ENCODE measurements at places on chromosomes 3 and 15. TPM values are rescaled to one million over a fixed set of nuclear protein-coding genes. Genes with fewer than 3 reads are reported as not detected.

The TM4SF4 gene
- total RNA-seq, result not detected

The ZNF502 gene
- total RNA-seq, result 0.27 TPM

The ANKUB1 gene
- not detected for total RNA-seq

The VGLL3 gene
- total RNA-seq, result not detected

The CCDC54 gene
- not detected for total RNA-seq

The FBXL22 gene
- total RNA-seq, result 0.78 TPM

The LCTL gene
- not detected for total RNA-seq

The CDCP1 gene
- total RNA-seq, result 7.4 TPM

The GOLGA6L4 gene
- total RNA-seq, result 1.8 TPM

DNA sequence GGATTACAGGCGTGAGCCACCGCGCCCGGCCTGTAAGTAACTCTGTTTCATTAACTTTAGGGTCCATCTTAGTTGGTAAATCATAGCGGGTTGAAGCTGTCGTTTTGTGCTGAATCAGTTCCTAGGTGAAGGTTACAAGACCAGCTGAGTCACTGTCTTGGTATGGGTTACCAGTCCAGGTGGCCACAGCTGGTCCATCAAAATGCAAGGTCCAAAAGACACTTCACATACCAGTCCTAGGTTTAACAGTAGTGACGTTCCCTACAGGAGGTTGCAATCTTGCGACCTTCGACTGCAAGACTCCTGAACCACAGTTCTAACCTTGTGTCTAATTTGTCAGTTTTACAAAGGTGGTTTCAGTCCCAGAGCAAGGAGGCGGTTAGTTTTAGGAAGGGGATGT, 160.1 kb upstream of the ATP10A start:
- DNase-seq, result no peak

- DNase-seq, result no peak
Observed at GRCh38 chr15:72982714-72983113, 69.5 kb upstream of the NEO1 start.

DNA sequence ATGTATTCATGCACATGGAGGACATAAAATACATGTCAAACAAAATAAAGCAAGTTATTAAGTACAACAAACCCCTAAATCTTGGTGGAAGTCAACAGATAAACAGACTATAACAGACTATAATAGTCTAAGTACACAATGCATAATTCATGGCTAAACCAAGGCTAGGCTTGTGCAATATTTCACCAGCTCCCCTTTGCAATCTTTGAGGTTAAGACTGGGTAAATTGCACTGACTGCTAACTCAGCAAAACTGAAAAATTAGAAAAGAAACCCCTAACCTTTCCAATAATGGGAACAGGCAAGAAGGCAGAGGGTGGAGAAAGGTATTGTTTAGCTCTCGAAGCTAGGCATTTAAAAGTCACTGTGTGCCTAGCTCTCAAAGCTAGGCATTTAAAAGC, 304.9 kb upstream of the WNT5A start:
- no peak for DNase-seq

DNA sequence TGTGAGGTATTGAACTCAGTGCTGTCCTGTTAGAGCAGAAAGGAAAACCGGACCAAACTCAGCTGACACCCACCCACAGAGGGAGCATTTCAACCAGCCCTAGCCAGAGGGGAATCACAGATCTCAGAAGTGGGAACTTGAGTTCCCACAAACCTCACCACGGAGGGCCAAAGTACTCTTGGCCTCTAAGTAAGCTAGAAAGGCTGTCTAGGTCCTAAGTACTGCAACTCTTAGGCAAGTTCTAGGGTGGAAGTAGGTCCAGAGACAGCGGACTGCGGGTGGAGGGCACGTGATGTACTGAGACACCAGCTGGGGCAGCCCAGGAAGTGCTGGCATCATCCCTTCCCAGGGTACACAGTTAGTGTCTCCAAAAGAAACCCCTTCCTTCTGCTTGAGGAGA, 34.1 kb downstream of the EOMES start:
- no peak for DNase-seq

DNA sequence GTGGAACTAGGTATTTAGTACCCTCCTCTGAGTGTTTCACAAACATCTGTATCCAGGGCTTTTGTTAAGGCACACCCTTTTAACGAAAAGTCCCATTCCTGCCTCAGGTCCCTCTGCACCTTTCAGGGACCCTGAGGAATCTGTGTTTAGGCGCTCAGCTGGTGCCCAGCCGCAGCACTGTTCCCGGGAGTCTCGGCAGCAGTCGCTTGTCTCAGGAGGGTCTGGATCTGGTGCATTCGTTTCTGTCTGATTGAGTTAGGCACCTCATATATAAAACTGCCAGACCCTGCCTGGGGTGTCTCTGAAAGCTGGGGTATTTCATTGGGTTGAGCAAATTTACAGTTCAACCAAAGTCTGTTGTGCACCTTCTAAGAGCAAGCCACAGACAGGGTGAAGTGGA, 162.8 kb upstream of the TOPAZ1 start:
- DNase-seq, result no peak

GRCh38 chr15:43190178-43190577, 5.0 kb downstream of the CCNDBP1 start:
- no peak for DNase-seq

GRCh38 chr3:10998542-10998941, 6.0 kb downstream of the SLC6A1 start:
- DNase-seq, result no peak

- DNase-seq, result no peak
Observed at GRCh38 chr15:100140527-100141308, 201.1 kb downstream of the ADAMTS17 start.

GRCh38 chr3:147132168-147132567, 274.2 kb downstream of the ZIC4 start:
- no peak for DNase-seq

GRCh38 chr3:133467780-133468179, 67.9 kb downstream of the BFSP2 start:
- no peak for DNase-seq

DNA sequence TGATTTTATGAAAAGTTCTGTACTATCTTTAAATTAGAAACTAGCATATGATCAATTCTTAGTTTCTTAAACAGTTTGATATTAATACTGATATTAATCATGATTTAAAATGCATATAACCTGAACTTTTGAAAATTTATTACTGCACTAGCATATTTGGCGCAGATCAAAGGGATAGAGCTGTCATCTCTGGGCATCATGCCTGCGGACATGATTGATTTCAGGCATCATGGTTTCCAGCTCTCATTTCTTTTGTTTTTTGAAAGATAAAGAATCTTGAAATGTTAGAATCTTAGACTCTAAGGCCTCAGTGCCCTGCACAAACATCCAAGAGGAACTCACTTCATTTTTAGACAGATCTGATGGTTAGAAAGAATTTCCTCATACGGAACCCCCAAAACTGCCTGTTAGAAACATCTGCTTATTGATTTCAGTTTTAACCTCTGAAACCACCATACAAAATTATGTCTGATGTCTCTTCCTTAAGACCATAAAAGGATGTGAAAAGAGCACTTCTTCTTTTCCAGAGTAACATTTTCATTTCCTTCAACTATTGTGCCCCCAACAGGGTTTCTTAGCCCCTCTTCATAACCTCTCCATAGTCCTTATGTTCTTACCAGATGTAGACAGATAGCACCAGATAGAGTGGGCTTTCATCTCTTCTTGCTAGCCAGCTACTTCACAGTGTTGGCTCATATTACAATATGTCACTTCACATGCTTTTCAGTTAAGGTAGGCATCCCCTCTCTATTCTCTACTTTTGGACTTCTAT, 110.8 kb downstream of the BBX start:
- DNase-seq, result no peak

GRCh38 chr3:177521305-177521704, 324.0 kb upstream of the TBL1XR1 start:
- no peak for DNase-seq

DNA sequence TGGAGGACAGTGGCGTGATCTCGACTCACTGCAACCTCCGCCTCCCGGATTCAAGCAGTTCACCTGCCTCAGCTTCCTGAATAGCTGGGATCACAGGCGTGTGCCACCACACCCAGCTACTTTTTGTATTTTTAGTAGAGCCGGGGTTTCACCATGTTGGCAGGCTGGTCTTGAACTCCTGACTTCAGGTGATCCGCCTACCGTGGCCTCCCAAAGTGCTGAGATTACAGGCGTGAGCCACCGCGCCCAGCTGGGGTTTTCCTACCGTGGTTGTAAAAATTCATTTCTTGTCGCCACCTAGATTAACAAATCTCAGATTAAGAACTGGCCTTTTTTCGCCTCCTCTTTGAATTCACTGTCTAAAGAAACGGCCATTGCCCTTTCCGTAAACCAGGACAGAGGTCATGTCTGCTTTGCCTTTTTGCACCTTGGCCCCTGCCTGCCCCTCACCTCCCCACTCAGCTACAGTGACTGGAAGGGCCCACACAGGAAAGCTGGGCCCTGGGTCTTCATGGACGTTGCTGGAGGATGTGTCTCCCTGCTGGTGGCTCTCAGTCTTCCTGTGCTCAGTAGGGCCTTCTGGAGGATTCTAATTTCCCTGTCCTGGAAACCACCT, 17.2 kb downstream of the ZNF710 start:
- DNase-seq, result no peak

DNA sequence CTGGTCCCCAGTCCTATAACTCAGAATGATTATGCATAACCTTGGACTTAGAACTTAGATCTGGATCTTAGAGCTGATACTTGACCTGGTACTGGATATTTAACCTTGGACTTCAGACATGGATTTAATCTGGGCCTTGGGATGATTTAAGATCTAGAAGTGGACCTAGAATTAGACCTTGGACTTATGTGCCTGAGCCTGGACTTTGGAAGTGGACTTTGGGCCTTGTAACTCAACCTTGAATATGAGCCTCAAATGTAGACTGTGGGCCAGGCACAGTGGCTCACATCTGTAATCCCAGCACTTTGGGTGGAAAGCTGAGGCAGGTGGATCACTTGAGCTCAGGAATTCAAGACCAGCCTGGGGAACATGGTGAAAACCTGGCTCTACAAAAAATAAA, 46.1 kb downstream of the ZNF589 start:
- DNase-seq, result no peak

GRCh38 chr15:95409211-95409610, 921.3 kb upstream of the NR2F2 start:
- no peak for DNase-seq

- DNase-seq, result no peak
Observed at GRCh38 chr3:31240874-31241273, 291.9 kb upstream of the STT3B start.

GRCh38 chr3:71067977-71068654, 515.4 kb downstream of the FOXP1 start:
- no peak for DNase-seq

- DNase-seq, result no peak
Observed at GRCh38 chr15:80242802-80243201, 9.2 kb downstream of the CTXND1 start.

DNA sequence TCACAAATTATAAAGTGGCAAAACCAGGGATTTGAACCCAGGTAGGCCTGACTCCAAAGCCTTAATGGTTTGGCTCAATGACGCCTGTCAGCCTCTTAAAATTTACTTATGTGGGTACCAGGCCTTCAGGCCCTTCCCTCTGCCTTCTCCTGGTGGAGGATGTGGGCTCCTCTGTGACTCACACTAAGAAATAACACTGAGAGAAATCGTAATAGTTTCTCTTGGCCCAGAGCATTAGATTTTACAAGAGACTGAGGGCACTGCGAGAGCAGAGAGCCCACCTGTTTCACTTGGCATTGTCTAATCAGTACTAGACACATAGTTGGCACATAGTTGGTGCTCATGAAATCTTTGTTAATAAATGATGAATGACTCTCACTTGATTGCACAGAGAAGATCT, 505.2 kb downstream of the SHQ1 start:
- DNase-seq, result no peak

GRCh38 chr3:67349551-67350174, 304.7 kb downstream of the SUCLG2 start:
- DNase-seq, result no peak

DNA sequence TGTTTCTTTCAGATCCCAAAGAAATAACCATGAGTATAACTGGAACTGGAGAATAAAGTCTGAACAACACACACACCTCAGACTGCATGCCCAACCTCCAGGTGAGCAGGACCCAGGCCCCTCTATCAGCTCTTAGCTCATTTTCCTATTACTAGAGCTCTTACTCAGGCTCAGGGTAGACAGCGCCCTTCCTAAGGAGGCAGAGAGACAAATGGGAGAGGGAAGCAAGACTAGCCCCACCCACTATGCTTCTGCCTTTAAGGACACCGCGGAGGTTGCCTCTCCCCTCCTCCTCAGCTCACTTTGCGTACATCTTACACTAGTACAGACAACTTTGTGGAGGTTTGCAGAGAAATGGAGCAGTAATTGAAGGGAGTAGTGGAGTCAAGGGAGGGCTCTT, 44.0 kb upstream of the GLCE start:
- DNase-seq, result no peak

DNA sequence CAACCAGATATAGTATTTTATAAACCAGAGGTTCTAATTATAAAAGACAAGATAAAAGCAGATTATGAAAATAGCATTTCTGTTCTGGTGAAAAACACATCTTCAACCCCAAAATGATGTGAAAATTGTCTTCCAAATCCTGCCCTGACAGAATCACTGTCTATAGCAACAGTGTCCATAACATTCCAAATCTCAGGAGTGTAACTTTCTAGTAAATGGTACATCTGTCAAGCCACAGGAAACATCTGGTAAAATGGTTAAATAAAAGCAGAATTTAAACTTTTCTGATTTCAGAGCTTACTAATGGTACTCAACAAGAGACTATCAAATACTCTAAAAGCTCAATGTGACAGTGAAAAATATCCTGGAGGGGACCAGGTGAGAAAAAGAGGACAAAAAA, 60.5 kb downstream of the VGLL4 start:
- no peak for DNase-seq

- DNase-seq, result no peak
Observed at GRCh38 chr15:80875568-80876347, 96.6 kb downstream of the CEMIP start.
